ENCODE measurements at places on chromosomes 3 and 15. TPM values are rescaled to one million over a fixed set of nuclear protein-coding genes. Genes with fewer than 3 reads are reported as not detected.

The GMPPB gene
- 17.7 TPM for total RNA-seq

DNA sequence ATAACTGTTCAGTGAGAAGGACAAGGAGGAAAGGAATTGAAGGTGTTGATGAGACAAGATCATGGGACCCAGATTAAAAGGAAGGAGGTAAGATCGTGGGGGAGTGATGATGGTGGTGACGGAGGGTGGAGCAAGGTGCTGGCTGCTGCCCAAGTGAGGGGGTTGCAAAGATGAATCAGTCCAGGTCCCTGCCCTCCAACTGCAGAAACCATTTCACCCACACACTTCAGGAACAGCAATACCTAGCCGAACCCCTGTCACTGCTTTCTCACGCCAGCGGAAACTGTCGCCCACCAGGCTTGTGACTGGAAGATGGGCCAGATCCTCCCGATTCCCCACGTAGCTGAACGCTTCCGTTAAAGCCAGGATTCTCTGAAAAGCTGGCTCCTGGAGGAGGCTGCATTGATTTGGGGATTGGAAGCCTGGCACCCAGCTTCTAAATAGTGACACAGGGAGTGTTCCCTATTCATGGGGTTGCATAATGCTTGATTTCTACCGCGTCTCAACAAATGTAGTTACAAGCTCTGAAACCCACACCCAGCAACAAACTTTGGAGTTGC, 3.2 kb upstream of the LSG1 start:
- no peak for DNase-seq

DNA sequence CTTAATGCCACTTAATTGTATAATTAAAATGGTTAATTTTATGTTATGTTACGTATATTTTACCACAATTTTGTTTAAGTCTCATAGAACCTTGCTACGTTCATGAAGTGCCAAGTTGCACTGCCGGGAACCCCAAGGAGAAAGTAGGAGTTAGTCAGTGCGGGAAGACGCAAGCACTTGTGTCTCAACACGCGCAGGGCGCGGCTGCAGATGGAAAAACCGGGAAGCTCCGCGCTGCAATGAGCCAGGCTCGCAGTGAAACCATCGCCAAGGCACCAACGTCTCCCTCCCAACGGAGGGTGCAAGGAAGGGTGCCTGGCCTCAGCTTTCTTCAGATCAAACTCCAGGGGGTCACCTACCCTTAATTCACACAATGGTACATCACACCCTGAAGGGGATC, 21.6 kb downstream of the MAGI1 start:
- DNase-seq, result no peak

GRCh38 chr3:131260525-131260924, 121.0 kb upstream of the NUDT16 start:
- DNase-seq, result no peak

- no peak for DNase-seq
These were observed 42.0 kb downstream of the IFT57 start for GRCh38 chr3:108180194-108180593.

- DNase-seq, result no peak
These were observed 11.3 kb downstream of the EXOSC7 start for GRCh38 chr3:44987332-44987731.

DNA sequence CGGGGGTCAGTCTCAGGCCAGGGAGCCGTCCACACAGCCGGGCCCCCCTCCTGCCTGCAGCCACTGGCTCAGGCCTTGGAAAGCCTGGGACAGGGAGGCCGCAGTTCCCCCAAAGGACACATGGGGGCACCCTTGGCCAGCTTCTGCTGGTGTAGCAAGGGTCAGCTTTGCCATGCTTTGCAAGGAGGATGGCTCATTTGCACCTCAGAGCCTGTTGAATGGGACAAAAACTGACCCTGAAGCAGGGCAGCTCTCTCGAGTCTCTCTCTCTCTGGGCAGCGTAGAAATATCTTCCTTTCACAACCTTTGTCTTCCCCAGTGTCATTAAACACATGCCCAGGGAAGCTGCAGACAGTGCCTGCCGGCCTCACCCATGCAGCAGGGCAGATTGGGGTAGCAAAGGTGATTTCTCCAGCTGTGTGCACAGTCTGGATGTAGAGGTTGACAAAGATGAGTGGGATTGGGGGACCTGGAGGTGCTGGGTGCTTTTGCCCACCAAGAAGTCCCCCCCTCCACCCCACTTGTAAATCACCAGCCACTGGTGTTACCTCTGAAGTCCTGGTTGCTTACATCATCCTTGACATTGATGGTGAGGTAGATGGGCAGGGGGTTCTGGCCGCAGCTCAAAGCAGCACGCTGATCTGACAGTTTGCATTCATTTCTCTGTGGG, 17.4 kb upstream of the EHD4 start:
- DNase-seq, result peak; percentile 7

The ITIH4 gene
- 2.3 TPM for total RNA-seq

The ZNF80 gene
- total RNA-seq, result not detected

DNA sequence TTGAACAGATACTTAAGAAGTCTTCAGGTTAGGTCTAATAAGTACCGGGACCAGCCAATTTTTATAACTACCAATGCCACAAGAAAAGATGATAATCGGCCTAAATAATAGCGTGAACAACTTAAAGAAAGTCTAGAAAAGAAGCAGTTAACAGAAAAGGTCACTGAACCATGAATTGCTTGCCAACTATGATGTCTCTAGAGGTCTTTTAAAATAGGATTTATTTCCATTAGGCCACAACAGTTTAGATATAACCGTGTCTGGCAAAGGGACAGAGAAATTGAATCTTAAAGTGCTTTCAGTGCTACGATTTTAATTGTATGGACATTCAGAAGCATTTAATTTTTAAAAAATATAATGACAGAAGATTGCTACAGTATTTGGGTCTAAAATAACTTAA, 1070.4 kb downstream of the ROBO1 start:
- DNase-seq, result no peak

DNA sequence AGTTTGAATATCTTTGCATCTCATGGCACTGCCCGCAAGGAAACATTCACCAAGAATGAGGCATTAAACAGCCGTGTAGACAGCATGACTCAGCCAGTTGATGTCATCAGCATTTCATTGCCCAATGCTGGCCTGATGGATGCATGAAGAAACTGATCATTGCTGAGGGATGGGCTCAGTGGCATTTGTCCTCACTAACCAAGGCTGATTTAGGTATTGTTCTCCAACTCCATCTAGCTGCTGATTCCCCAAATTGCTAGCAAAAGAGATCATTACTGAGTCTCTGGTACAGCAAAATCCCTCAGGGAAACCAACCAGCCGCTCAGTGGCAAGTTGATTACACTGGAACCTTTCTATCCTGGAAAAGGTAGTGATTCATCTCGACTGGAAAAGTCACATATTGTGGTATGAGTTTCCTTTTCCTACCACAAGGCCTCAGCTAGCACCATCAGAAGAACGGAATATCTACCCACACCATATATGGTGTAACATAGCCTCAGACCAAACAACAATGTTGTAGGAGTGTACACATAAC, 186.5 kb upstream of the GAP43 start:
- no peak for DNase-seq

The TM4SF4 gene
- not detected for total RNA-seq

The VPS8 gene
- total RNA-seq, result 23.7 TPM

The CEMIP gene
- 2.8 TPM for total RNA-seq

The ATR gene
- 18.3 TPM for total RNA-seq

- DNase-seq, result no peak
These were observed 201.5 kb downstream of the SOX2 start for GRCh38 chr3:181913254-181913653.

The RETNLB gene
- not detected for total RNA-seq
